Heart left ventricle (tissue), 16 donors: ENCODE measurements at places on chromosomes 3 and 15. TPM values are rescaled to one million over a fixed set of nuclear protein-coding genes. Genes with fewer than 3 reads are reported as not detected.

DNA sequence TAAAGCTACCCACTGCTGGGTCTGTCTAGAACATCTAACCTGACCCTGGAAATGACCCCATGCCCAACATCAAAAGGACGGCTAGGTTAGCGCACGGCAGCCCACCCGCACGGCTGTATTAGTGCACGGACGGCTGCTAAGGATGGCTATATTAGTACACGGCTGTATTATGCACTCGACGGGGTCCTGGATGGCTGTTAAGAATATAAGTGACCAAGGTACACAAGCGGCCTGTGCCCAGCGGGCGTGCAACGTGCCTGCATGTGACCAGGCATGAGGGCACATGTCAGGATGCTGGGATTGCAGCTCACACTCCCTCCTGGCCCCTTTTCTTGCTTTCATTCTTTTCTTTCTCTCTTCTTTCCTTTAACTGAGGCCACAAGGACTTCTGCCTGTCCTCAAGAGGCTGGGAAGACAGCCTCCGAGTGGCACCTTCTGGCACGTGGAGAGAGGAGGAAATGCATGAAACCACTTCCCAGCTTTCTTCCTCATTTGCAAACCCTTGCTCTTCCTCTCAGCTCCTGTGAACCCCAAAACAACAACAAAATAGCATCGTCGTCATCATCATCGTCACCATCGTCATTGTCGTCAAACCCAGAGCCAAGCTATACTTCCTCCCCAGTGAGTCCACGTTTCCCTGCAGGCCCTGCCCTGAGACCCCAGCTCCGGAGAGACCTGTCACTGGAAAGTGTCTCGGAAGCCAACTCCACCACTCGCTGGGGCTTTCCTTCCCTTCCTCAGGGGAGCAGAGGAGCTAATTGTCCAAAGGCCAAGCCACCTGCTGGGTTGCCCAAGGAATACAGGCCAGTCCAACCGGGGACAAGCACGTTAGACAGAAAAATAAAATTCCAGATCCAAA, 101.8 kb downstream of the CHSY1 start:
- peaks cover 5% of the 10 kb centered on the region for H3K4me1 ChIP-seq
- H3K4me3 ChIP-seq, result no peak overlapping the region

DNA sequence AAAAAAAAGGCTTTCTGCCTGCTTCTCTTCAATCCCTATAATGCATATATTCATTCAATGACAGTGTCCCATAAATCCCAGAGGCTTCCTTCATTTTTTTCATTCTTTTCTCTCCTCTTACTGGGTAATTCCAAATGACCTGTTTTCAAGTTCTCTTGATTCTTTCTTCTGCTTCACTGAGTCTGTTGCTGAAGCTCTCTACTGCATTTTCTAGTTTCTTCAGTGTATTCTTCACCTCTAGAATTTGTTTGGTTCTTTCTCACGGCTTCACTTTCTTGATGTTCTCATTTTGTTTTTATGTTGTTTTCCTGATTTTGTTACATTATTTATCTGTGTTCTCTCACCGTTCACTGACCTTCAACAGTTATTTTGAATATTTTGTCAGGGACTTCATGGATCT, 141.6 kb downstream of the SCAPER start:
- H3K4me3 ChIP-seq, result no peak overlapping the region
- H3K4me1 ChIP-seq, result no peaks in the 10 kb centered on the region
- no peak overlapping the region for H3K27ac ChIP-seq
- peaks cover 68% of the 10 kb centered on the region for H3K36me3 ChIP-seq
- H3K27me3 ChIP-seq, result no peaks in the 10 kb centered on the region
- no peak for DNase-seq

CCDC39 gene
- total RNA-seq, result not detected

GRCh38 chr3:100033903-100034471, 80.3 kb downstream of the FILIP1L start:
- H3K27me3 ChIP-seq, result no peaks in the 10 kb centered on the region
- no peak overlapping the region for H3K27ac ChIP-seq

DNA sequence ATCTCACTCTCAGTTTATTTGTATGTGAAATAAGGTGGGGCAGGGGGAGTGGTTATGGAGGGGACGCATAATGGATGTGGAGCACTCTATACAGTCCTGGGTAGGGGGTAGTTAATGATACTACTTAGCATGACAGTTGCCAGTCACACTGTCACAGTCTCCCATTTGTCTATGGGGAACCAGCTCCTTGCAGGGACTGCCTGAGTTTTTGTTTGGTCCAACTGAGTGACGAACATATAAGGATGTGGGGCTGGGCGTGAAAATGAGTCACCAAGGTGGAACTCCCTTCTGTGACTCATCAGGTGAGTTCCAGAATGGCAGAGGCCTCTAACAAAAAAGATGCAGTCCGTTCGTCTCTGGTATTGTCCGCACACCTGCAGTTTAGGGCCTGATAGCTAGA, 235.3 kb upstream of the ST8SIA2 start:
- H3K27ac ChIP-seq, result no peak overlapping the region

P2RY14 gene
- 4.1 TPM for total RNA-seq

DNA sequence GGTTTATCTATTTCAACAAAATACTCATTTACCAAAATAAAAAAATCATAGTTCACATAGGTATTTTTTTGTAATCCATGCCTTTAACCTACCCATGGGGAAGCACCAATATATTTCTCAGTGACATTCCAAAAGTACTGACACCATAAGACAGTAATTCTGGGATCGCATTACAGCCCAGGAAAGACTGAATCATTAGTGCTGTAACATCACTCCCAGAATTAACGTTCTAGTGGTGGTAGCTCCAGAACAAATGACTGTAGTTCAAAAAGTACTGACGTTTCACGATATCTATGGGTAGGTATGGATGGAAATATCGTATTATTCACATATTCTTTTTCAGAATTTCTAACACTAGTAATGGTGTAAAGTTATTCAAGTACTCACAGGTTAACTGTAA, 54.3 kb upstream of the NEK10 start:
- no peaks in the 10 kb centered on the region for H3K4me1 ChIP-seq
- H3K27me3 ChIP-seq, result no peaks in the 10 kb centered on the region
- no peak overlapping the region for H3K27ac ChIP-seq
- no peak for DNase-seq
- no peak overlapping the region for H3K4me3 ChIP-seq

DNA sequence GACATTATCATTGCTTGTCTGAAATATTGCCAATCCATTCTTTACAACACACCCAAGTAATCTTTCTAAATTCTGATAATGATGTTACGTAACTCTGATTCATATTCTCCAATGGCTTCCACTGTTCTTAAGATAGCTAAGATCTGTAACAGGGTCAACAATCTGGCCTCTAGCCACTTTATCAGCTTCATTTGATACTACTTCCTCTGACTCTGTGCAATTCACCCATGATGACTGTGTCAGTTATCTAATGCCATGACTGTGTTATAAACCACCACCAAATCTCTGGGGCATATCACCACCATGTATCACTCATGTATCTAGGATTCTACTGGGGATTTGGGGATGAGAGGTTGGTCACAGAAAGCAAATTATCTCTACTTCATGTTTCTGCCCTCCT, 44.0 kb downstream of the CD200 start:
- no peaks in the 10 kb centered on the region for H3K27me3 ChIP-seq
- H3K36me3 ChIP-seq, result no peaks in the 10 kb centered on the region
- peaks cover 36% of the 10 kb centered on the region for H3K4me1 ChIP-seq
- peak overlapping the region; percentile 9 for H3K27ac ChIP-seq

DNA sequence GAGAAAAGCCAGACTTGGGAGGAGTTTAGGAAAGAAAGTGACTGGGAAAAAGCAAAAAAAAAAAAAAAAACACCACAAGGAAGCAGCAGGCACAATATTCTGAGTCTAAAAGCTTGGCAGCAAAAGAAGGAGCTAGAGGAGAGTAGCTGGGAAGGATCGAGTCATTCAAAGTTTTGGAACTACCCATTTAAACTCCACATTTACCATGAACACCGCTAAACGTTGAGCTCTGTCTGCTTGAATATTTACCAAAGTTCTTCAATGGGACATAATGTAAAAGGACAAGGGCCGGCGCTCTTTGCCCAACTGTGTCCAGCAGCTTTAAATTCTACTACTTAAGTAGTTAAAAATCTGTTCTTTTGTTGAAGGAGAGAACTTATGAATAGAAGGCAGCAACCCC, 481.9 kb downstream of the FOXP1 start:
- DNase-seq, result no peak
- peaks cover 5% of the 10 kb centered on the region for H3K4me1 ChIP-seq
- no peaks in the 10 kb centered on the region for H3K36me3 ChIP-seq
- H3K4me3 ChIP-seq, result no peak overlapping the region
- H3K27ac ChIP-seq, result no peak overlapping the region

DNA sequence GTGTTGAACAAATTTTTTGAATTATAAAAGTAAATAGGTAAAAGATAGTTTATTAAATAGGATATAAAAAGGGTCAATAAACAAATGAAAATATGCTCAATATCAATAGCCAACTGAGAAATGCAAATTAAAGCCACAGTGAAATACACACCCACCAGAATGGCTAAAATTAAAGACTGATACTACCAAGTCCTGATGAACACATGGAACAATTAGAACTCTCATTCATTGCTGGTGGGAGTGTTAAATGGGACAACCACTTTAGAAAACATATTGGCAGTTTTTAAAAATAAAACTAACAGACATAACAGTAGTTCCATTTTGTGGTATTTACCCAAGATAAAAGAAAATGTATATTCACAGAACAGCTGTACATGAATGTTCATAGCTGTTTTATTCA, 41.2 kb downstream of the CCDC32 start:
- no peaks in the 10 kb centered on the region for H3K27me3 ChIP-seq
- H3K4me1 ChIP-seq, result no peaks in the 10 kb centered on the region
- H3K27ac ChIP-seq, result no peak overlapping the region
- no peaks in the 10 kb centered on the region for H3K36me3 ChIP-seq
- H3K4me3 ChIP-seq, result no peak overlapping the region
- DNase-seq, result no peak

MED12L gene
- 0.37 TPM for total RNA-seq

DNA sequence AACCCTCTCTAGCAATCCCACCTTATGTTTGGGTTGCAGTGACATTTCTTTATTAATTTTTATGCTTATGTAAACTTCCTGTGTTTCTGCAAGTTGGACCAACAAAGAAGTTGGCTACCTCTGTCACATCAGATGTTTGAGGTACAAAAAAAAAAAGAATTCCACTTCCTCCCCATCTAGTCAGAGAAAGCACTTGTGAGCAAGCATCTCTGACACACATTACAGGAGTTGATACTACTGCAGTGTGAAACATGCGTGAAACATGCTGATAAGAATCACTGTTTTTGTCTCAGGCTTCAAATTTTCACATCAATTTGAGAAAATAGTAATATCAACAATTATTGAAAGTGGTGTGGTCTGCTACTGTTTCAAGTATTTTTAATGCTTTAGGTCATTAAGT, 1.3 kb downstream of the SCAANT1 start:
- peaks cover 38% of the 10 kb centered on the region for H3K4me1 ChIP-seq
- H3K27ac ChIP-seq, result peak overlapping the region; percentile 97
- no peak for DNase-seq
- H3K36me3 ChIP-seq, result peaks cover 4% of the 10 kb centered on the region
- H3K27me3 ChIP-seq, result no peaks in the 10 kb centered on the region

- no peak overlapping the region for H3K27ac ChIP-seq
- H3K27me3 ChIP-seq, result no peaks in the 10 kb centered on the region
- H3K4me3 ChIP-seq, result no peak overlapping the region
- H3K4me1 ChIP-seq, result no peaks in the 10 kb centered on the region
- no peaks in the 10 kb centered on the region for H3K36me3 ChIP-seq
These were observed 56.8 kb downstream of the STARD9 start for GRCh38 chr15:42632105-42632675.
